ENCODE measurements at places on chromosomes 6 and 20.

GRCh38 chr20:1975291-1975690, 18.6 kb downstream of the PDYN start:
- no peak for DNase-seq

DNA sequence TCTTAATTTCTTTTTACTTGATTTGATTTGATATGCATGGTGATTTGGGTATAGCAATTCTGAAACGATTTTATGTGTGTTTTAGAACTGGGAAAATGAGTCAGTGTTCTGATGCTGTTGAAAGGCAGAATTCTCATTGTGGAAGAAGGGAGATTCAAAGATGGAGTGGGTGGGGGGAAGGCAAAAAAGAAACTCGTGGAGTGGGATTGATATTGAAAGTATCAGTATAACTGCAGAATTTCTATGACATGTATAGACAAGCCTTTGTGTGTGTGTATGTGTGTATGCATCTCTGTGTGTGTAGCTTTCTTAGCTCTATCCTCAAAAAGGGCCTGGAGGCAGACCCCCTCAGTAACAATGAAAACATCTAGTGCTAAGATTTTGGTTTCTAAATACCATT, 184.3 kb upstream of the OLIG3 start:
- no peak for DNase-seq

GRCh38 chr6:38319256-38320212, 320.2 kb downstream of the BTBD9 start:
- DNase-seq, result no peak

DNA sequence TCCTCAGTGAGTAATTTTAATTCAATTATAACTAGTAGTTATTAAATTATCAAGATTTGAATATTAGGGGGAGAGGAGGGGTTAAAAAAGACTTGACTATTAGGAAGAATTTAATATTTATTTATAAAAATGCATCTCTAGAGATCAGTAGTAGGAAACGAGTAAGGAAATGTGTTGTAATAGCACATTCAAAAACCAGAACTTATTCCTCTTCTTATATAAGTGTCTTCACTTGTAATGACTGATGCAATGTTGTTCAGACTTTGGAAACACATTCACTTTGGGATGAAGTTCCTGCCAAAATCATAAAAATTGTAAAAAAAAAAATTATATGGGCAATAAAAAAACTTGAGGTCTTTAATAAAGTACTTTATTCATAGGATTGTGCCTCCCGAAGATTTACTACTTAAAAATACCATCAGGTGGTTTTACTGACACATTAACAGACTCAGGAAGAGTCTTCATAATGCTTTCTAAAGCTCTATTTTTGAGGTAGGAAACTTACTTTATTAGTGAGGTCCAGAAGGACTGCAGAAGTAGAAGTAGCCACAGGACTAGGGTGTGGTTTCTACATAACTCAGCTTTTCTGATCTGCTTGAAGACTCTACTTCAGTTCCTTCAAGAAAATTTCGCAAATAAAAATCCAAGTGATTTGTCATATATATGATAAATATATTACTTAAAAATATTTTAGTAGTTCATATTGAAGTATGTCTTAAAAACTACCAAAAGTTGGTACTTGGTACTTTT, 59.8 kb downstream of the CCDC170 start:
- DNase-seq, result no peak

DNA sequence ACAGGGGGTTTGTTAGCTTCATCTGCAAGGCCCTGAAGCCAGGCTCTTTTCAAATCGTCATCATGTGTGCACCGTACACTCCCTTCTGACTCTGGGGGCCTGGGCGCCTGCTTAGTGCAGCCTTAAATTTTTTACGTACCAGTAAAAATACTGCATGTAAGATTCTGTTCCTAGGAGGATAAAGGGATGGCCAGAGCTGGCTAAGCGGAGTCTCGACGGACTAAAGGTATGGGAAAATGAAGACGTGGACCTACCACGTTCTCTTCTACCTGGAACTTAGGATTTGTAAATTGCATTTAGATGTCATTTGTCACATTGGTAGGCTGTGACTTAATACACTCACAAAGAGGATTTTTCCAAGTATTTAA, 149.3 kb upstream of the AFDN start:
- DNase-seq, result no peak

DNA sequence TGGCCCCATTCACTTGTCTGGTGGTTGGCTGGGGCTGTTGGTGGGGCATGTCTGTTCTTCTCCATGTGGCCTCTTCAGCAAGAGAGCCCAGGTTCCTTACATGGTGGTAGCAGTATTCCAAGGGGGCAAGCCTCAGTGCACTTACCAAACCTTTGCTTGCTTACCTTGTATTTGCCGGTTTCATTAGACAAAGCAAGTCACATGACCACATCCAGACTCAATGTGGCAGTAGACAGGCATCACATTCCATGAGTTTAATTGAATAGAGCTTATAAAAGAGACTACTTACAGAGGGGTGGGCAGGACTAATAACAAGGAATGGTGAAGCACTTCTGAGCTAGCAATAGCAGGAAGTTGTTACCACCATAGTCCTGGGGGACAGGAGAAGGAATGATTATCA, 78.6 kb downstream of the SNAP25 start:
- DNase-seq, result no peak

GRCh38 chr20:13261460-13262301, 40.6 kb downstream of the ISM1 start:
- DNase-seq, result peak; percentile 23

- no peak for DNase-seq
These were observed 55.8 kb upstream of the IYD start for GRCh38 chr6:150312844-150313584.

- DNase-seq, result no peak
These were observed 30.0 kb downstream of the TFEB start for GRCh38 chr6:41705311-41705995.

- DNase-seq, result no peak
These were observed 33.0 kb upstream of the HFE start for GRCh38 chr6:26053992-26054780.

DNA sequence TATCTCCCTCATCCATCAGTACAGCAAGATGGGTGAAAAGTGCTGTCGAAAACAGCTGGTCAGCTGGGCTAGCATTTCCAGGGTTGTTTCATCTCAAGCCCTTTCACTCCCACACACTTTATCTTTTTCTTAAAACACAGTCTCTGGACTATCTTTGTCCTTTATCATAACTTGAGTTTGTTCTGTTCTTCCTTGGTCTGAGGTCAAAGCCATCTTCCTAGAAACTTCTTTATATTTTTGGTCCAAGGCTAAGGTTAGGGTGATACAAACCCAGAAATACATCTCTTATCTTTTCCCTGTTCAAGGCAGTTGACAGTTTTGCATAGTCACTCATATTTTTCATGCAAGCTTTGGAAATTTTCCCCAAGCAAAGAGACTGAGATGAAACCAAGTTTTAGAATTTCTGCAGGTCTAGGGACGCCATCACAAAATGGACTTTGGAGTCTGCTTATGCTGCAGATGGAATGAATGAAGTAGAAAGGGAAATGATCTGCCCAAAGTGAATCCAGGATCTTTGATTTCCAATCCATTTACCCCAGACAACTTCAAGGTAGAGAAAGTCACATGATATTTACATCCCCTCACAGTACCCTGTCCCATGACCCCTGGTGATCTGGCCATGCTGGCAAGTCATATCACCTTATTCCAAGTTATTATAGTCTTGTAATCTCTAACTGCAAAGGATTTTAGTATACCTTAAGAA, 297.0 kb downstream of the ZNF217 start:
- no peak for DNase-seq

GRCh38 chr6:27503436-27504030, 30.6 kb upstream of the ZNF184 start:
- DNase-seq, result no peak

DNA sequence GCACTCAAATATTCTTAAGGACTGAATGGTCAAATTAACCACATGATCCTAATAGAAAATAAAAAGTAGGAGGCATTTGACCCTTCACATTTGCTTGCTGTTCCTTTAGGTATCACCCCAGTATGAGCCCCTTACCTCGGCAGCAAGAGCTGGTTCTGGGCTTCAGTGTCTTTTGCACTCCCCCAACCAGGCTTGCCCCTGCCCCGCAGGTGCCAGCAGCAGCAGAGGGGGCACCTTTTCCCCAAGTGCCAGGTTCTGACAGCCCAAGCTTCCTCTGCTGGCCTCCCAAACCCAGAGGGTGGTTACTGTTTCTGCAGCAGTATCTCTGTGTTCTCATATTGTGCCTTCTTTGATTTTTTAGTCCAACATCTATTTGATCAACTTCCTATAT, 23.2 kb downstream of the UBE2V1 start:
- no peak for DNase-seq

DNA sequence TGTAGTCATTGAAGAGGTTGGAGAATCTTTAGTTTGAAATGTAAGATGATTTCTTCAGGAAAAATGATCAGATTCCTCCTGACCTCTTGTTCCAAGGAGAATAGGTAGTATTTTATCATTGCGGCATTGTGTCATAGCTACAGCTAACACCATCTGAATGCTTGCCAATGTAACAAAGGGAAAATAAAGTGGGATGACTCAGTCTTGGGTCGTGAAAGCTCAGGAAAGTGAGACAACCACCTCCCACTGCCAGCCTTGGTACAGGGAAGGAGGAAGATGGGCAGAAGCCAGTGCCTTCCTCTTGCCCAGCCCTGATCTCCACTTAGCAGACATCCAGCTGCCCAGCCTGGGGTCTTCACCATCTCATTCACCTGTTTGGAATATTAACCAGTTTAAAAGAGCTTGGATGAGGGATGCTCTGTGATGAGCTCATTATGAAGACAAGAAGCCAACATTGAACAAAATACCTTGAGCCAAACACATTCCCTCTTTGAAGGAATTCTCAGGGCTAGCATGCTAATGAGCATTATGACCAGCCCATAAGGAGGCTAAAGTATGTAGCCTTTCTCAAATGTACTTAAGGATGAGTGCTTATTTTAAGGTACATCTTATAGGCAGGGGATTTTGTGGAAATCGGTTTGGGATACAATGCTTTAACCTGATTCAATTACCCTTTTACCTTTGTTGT, 40.0 kb upstream of the APCDD1L start:
- DNase-seq, result peak; percentile 99

- no peak for DNase-seq
These were observed 30.1 kb upstream of the CSNK2A1 start for GRCh38 chr20:573414-574296.

DNA sequence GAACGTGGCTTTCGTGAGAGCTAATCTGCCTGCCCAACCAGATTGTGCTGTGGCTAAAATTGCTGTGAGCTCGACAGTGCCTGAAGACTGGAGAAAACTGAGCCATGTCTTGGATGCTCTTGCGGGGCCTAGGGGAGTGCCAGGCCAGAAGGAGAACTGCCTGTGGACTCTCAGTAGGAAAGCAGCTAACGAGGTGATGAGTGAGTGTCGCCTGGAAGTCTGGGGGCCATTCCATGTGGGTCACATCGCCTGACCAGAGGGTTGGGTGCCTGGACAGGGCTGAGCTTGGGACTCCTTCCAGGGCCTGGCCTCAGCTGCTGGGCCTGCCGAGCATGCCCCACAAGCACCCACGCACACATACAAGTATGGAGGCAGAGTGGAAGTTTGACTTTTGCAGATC, 166.5 kb downstream of the VEGFA start:
- no peak for DNase-seq

DNA sequence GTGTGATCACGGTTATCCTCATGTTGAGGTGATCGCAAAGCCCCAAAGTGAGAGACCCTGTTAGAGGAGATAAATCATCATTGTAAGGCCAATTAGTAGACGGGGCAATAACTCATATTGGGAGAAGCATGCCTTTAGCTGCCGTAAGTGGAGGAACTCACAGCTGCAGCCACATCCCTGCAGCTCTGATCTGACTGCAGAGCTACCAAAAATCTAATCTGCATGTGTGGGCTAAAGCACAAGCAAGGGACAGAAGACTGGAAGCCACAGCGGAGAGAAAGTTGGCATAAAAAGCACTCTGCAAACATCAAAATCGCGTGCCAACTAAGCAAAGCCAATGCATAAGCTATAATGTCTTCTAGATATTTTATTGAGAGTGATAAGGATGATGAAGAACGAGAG, 79.8 kb downstream of the TBC1D7 start:
- no peak for DNase-seq

DNA sequence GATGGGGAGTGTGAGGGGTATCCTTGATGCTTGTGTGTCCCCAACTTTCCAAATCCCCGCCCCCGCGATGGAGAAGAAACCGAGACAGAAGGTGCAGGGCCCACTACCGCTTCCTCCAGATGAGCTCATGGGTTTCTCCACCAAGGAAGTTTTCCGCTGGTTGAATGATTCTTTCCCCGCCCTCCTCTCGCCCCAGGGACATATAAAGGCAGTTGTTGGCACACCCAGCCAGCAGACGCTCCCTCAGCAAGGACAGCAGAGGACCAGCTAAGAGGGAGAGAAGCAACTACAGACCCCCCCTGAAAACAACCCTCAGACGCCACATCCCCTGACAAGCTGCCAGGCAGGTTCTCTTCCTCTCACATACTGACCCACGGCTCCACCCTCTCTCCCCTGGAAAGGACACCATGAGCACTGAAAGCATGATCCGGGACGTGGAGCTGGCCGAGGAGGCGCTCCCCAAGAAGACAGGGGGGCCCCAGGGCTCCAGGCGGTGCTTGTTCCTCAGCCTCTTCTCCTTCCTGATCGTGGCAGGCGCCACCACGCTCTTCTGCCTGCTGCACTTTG, at the start of gene TNF:
TNF (plus strand) TSS at position 231 of the 567 bp plus-strand sequence; CDS start at position 408, 177 bp downstream.
- no peak for DNase-seq

- DNase-seq, result peak; percentile 96
These were observed 26.9 kb downstream of the SPATA2 start for GRCh38 chr20:49888212-49889000.

- DNase-seq, result no peak
These were observed 17.2 kb upstream of the PREX1 start for GRCh38 chr20:48844996-48845395.

DNA sequence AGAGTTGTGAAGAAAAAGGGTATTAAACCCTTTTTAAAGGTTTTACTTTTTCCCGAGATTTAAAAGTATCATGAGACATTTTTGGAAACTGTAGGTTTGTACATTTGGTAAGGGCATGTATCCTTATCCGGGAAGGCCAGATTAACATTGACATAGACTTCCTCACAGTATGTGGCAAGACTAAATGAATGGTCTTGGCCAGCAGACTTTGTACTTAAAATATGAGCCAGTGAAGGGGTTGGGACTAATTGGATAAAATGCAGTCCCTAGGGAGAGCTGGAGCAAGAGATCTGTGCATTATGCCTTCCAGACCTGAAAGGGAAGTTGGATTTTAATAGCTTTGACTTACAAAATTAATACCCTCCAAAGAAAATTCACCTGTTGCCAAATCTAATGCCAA, 60.4 kb upstream of the CCN2 start:
- DNase-seq, result no peak

GRCh38 chr20:48681201-48681872, 146.5 kb downstream of the PREX1 start:
- DNase-seq, result no peak

- no peak for DNase-seq
These were observed 64.6 kb downstream of the RPP40 start for GRCh38 chr6:4939241-4939640.

GRCh38 chr6:149985481-149985937, 21.8 kb downstream of the ULBP1 start:
- no peak for DNase-seq

GRCh38 chr6:56742122-56742791, 99.6 kb upstream of the DST start:
- no peak for DNase-seq

- peak; percentile 59 for DNase-seq
These were observed 146.0 kb upstream of the BEND6 start for GRCh38 chr6:56808871-56809359.
